A172 (cell line): ENCODE measurements at places on chromosomes 6 and 20. TPM values are rescaled to one million over a fixed set of nuclear protein-coding genes. Genes with fewer than 3 reads are reported as not detected.
A peak's percentile ranks its signal among the peaks of the same experiment; 100 is the strongest.

GRCh38 chr20:57671662-57672061 lies 38.2 kb downstream of the PMEPA1 start:
- peak; percentile 14 for DNase-seq

GRCh38 chr20:45341939-45342854 lies 6.0 kb downstream of the SDC4 start:
- DNase-seq = peak; percentile 69

DNA sequence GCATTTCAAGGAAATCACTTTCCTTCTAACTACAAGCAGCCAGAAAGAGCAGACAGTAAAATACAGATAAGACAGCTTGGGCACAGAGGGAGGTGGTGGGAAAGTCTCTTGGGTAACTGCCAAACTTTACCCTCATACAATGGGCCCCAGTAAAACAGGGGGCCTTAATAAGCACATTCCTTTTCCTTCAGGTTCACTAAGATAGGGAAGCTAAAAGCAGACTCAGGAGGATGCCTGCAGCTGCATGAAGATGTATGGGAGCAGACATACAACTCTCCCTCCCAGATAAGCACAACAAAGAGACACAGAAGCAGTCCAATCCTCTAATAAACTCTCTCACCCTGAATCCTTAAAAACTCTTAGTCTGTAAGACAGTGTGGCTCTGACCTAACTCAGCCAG lies 49.0 kb downstream of the SIM1 start:
- no peak for DNase-seq

DNA sequence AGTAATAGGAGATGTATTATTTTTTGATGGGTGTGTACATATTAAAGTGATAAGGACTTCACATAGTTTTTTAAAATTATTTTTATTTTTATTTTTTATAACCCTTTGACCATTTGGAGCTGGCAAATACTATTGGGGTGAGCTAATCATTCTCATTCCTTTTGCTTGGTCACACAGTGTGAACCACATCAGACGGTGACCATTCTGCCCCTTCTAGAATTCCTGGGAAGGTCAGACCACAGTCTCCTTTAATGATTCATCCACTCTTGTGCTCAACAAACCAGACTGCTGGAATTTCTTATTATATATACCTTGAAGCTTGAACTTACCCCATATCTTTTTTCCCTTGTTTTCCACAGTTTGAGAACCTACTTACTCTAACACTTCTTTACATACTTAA lies 23.9 kb upstream of the PRL start:
- DNase-seq = peak; percentile 95

HSD17B8 gene
- total RNA-seq = 0.19 TPM in 1 of 2 replicates, not detected in the other

NKX2-2 gene
- 4.4 TPM in 2 replicates for total RNA-seq

DNA sequence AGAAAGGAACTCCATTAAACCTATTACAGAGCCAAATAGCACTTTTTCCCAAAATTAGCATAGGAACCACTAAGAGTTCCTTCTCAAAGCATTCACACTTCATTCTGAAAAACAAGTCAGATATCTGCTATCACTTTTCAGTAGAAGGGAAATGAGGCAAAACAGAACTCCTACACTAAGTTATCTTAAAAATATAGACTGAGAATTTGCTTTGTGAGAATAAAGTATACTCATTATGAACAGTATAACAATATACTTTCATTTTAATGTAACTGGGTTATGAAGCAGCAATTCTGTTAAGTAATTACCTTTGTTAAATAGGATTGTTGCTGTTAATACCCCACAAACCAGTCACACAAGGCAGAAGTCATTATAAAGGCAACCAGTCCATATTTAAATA lies 8.7 kb downstream of the MTRF1L start:
- no peak for DNase-seq

- DNase-seq = no peak
Measured at GRCh38 chr6:169227116-169227515, 26.5 kb downstream of the THBS2 start.

OXT gene
- total RNA-seq = not detected in 2 replicates

DNA sequence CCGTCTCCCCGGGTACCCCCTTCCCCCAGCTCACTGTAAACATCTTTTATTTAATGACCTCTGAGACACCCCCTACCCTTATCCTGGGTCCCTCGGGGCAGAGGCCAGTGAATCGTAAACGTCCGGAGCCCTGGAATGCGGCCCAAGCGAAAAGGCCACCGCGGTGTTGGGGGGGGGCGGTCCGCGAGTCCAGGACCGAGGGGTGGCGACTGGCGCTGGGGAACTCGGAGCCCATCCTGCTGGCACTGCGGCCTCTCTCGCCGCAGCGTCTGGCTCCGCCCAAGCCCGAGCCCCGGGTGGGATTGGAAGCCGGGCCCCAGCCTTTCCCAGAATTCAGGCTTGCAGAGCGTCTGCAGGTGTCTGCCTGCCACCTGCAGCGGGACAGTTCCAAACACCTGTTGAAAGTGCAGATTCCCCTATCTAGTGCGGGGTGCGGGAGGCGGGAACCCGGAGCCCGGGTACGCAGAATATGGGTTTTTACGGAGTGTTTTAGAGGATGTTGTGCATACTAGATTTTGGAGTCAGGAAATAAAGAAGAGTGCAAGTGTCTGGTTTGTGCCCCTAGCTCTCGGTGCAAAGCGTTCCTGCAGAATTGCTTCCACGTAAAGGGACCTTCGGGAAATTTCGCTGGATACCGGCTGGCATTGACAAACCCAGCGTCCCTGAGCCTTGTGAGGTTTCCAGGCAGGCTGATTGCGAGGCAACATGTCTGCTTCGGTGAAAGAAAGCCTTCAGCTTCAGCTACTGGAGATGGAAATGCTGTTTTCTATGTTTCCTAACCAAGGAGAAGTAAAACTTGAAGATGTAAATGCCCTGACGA lies 800 bp downstream of the RWDD2A start:
- DNase-seq = no peak

LRRC1 gene
- 11.3 and 13.3 TPM in 2 replicates for total RNA-seq

- no peak for DNase-seq
Measured at GRCh38 chr6:11291582-11291981, 59.1 kb upstream of the NEDD9 start.

HLA-DMA gene
- total RNA-seq = 0.78 and 1.2 TPM in 2 replicates

- DNase-seq = no peak
Measured at GRCh38 chr20:48831718-48832404, 4.1 kb upstream of the PREX1 start.

DNA sequence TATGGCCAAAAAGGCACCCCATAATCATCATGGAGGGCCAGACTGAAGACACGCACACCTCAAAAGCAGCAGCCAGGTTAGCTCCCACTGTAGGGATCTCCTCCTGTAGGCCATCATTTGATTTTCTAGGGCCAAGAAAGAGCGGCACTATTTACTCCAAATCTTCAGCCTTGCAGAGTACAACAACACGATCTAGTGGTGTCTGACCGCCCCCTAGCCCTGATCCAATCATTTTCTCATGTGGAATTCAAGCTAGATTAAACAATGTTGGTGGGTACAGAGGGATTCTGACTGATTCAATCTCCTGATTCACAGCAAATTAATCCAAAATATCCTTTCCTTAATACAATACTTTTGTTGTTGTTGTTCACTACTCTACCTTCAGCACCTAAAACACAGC lies 12.5 kb downstream of the GNAS-AS1 start:
- DNase-seq = no peak

DNA sequence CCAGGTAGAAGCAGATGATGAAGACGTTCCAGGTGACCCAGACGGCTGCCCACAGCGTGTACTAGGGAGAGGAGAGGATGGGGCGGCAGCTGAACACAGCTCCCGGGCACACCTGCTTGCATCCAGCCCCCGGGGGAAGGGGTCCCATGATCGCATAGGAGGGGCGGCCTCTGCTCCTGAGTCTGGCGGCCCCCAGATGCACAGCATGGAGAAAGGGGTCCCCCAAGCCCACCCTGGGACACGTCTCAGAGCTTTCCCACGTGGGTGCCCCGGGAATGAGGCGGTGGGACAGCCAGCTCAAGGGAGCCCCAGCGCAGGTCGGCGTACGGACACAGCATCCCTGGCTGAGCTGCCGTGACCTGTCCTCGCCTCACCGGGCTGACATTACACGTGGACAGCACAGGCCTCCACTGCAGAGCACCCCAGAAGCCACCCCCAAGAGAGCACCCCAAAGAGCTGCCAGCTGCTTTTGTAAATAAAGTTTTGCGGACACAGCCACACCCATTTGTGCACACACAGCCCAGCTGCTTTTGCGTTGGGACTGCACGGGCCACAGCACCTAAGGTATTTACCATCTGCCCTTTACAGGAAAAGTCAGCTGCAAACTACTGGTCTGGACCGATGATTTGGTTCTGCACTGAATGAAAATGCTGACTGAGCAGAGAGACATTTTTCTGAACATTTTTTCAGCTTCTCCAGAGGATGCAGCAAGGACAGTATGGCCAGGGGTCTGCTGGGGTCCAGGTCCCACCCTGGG lies 5.2 kb downstream of the NKAIN4 start:
- DNase-seq = no peak

DOK5 gene
- total RNA-seq = not detected in 2 replicates

GRCh38 chr6:159966981-159967380 lies 1.9 kb upstream of the IGF2R start:
- DNase-seq = no peak

DNA sequence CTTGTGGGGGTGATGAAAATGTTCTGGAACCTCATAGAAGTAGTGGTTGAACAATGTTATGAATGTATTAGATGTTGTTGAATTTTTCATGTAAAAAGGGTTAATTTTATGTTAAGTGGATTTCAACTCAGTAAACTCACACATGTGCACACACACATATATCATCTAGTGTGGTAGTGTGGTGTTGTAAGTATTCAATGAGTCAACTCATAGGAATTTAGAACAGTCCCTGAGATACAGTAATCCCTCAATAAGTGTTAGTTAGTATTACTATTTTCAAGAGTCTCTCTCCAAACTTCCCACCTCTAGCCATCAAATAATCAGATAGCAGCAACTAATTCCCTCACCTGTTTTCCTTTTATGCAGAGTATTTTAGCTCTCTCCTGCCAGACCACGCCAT lies 563.1 kb upstream of the JARID2 start:
- peak; percentile 57 for DNase-seq

TFAP2B gene
- total RNA-seq = not detected in 2 replicates

DNA sequence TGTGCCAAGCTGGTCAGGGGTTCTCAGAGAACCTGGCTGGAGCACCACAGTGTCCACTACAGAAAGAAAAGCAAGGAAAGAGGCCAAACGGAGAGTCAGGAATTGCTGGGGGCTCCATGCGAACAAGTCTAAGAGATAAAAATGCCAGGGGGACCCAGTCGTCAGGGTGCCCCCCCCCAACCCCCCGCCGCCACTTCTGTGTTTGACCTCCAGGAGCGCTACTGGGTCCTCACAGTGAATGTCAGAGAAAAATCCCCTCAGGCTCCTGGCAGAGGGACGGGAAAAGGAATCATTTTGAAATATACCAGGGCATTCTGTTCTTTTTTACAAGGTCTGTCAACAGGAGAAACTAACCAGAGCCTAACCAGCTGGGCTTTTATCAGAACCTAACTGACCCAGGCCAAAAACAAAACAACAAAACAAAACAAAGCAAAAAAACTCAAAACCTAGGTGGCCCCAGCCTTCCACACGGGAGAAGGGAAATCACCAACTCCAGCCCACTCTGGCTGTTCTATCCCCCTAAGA lies 17.9 kb upstream of the NELFCD start:
- DNase-seq = no peak

COL19A1 gene
- total RNA-seq = not detected in 2 replicates

DNA sequence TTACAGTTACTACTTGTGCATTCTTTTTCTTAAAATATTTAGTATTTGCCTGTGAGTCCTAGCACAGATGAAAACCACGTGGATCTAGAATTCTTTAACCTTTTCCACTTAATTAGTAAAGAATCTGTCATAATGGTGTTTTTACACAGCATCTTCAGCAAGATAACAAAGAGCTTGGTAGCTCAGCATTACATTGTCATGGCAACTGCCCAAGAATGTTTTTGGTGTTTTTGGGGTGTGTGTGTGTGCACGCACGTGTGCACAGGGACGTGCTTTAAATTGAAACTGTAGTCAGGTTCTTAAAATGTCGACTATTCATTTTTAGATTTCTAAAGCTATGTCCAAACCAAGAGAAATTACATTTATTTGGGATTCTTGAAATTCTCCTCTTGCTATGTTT lies 108.0 kb downstream of the FIG4 start:
- no peak for DNase-seq

DNA sequence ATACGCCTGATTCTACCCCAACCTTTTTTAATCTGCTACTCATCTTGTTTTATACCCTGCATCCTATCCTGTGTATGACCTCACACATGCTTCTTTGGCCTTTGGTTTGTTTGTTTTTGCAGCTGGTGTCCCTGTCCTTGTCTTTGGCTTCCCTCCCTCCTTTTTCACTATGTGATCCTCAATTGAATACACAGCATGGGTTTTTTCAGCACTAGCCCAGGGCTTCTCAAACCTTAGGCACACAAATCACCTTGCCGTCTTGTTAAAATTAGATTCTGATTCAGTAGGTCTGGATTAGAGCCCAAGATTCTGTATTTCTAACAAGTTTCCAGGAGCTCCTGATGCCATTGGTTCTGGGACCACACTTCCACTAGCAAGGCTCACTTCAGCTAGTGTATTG lies 321.5 kb upstream of the MAN1A1 start:
- no peak for DNase-seq

FAM162B gene
- not detected in 2 replicates for total RNA-seq

C20orf202 gene
- not detected in 2 replicates for total RNA-seq

SAMD5 gene
- 1.8 and 2.7 TPM in 2 replicates for total RNA-seq

GHRH gene
- not detected in 2 replicates for total RNA-seq

ADTRP gene
- total RNA-seq = 1.9 and 3.9 TPM in 2 replicates

DNA sequence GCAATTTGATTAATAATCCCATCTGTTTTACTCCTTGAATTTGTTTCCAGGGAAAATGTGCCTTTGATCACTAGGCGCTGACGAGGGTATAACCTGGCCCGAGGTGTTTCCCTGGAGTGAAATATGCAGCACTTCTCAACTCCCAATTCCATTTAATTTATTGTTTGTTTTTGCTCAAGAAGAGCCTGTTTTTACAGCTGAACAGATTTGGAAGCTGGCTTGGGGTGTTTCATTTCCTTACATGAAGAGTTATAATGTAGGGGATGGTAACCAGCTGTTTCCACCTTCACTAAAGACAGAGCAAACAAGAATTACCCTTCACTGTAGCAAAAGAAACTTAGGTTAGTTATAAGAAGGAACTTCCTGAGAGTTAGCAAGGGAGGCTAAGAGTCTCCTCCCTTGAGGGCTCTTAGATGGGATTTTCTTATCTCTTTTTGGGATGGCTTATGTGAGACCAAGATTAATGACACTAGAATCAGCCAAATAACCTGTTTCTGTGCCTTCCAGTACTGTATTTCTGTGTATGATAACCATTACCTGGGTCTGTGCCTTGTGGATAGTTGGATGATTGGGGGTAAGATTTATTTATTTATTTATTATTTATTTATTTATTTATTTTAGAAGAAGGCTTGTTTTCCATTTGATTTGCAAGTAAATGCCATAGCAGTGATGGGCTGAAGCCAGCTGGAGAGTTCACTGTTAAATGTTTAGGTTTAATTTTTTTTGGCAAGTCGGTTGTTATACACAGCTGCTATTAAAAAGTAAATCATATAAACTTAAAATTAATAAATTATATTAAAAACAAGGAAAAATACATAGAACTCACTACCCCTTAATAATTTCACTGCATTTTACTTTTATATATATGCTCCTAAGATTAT lies 162.2 kb upstream of the BMP2 start:
- DNase-seq = no peak

PNLDC1 gene
- total RNA-seq = not detected in 2 replicates

GRCh38 chr6:151757506-151757955 lies 50.0 kb upstream of the ESR1 start:
- no peak for DNase-seq
